ENCODE measurements at places on chromosomes 16 and 17.

DNA sequence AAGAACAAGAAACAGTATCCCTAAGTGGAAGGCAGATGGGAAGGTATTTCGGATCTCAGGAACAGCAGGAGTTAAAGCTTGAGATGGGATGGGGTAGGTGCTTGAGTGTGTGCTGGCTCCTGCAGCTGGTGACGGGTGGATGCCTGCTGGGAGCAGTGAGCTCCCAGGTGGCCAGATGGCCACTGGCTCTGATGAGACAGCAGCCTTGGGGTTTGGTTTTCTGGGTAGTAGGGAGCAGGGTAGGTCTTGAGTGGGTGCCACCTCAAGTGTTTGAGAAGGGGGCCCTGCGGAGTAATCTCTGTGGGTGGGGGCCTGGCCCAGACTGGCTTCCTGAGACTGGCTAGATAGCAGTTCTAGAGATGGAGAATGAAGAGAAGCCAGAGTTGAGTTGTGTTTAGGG lies 10.3 kb downstream of the EPN2 start:
- DNase-seq: no peak

- no peak for DNase-seq
Observed at GRCh38 chr16:54297154-54297553, 10.6 kb upstream of the IRX3 start.

GRCh38 chr16:65532258-65532657 lies 410.4 kb upstream of the CDH11 start:
- no peak for DNase-seq

GRCh38 chr16:29743827-29744531 lies 1.8 kb downstream of the C16orf54 start:
- DNase-seq: no peak

GRCh38 chr17:49333804-49334203 lies 28.2 kb downstream of the ZNF652 start:
- DNase-seq: no peak

- no peak for DNase-seq
Observed at GRCh38 chr16:77853161-77853560, 64.8 kb downstream of the VAT1L start.

DNA sequence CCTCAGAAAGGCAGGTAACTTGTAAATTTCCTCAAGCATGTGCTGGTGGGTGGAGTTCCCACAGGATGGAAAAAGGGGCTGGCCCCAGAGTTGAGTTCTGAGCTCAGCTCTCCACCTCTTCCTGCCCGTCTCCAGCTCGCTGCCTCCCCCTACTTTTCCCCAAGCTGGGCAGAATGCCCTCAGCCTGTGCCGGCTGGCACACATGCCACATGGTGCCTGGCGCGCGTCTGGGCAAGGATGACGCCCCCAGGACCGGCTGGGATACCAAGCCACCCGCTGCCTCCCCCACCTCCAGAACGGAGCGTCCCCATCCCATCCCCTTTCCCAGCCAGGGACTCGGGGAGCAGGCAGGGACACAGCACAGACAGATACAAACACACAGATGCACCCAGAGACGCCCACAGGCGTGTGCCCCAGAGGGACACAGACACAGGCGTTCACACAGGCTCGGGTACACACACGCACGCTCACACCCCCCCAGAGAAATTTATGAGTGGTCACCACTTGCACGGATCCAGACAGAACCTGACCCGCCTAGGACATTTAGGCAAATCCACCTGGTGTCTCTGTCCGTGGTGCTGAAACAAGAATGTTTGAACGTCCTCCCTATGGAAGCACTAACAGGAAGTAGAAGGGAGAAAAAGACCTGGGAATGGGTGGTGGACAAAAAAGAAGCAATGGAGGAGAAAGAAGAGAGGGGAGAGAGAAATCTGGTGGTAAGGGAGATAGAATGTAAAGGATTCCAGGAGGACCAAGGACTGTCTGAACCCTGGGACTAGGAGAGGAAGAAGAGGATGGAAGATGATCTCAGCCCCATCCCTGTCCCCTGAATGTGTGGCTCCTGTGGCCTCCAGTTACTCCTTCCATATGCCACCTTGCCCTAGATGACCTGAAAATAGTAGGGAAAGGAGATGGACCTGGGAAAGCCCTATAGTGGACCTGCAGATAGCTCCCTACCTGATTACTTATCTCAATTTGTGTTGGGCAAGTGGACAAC lies 15.5 kb downstream of the NEUROD2 start:
- DNase-seq: peak; percentile 78

DNA sequence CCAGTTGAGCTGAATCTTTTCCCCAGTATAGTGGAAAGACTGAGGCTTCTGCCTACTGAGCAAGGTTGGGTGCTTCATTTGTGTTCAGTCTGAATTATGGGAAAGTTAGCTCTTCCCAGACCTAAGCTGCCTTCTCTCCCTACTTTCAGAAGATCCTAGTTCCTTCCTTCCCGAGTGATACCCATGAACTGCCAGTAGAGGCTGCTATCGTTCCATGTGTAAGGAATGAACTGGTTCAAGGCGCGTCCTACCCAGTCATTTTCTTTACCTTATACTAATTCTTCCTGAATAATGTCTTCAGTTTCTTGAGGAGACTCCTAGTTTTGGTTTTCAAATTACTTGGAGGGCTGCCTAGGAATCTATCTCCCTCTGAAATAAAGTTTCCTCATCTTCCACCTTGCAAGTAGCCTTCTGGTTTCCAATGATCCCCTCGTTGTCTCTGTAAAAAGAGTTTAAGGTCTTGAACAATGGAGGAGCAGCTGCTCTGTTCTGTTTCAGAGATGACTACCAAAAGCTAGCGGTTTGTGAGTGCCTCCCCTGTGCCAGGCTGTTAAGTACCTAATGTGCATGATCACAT lies 934 bp upstream of the AOC2 start:
- peak; percentile 79 for DNase-seq

- DNase-seq: no peak
Observed at GRCh38 chr16:19717314-19717713, 713 bp downstream of the KNOP1 start.

GRCh38 chr17:41196068-41196467 lies 6.4 kb downstream of the KRTAP9-1 start:
- no peak for DNase-seq

GRCh38 chr17:2212400-2212981 lies 91.1 kb downstream of the SMG6 start:
- DNase-seq: no peak

DNA sequence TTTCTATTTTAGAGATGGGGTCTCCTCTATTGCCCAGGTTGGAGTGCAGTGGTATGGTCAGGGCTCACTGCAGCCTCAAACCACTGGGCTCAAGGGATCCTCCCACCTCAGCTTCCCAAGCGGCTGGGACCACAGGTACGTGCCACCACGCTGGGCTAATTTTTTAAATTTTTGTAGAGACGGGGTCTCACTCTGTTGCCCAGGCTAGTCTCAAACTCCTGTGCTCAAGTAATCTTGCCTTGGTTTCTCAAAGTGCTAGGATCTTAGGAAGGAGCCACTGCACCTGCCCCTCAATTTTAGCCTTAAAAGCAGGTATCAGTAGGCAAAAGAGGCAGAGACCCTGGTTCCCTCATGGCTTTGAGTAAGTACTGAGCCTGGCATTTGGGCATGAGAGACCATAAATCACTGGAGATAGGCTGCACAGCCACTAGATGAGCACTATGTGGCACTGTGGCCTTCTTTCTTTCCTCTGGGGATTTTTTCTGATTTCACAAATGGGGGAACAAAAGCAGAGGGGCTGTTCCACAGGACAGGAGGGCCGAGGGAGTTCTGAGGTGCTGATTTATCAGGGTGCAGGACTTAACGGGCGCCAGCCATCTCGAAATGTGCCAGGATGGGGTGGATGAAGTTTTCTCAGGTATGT lies 82.2 kb downstream of the PLXDC1 start:
- DNase-seq: peak; percentile 59

DNA sequence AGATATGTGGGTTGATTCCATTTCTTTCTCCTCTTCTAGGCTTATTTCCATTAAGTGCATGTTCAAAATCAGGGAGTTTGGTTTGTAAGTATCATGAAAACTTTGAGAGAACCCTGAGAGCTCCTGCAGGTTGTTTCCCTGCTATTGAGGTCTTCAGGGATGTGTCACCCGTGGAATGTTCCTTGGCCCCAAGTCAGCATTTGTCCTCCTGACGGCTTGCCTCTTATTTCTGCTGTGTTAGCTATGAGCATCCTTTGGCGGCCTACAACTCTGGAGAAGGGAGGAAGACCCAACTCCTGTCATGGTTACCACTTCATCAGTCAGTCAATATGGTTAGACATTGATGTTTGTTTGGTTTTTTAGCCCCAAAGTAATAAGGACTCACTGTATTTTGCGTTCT lies 180.8 kb downstream of the FTO start:
- no peak for DNase-seq

GRCh38 chr17:48499735-48500434 lies 30.9 kb downstream of the HOXB1 start:
- no peak for DNase-seq

GRCh38 chr17:8072341-8072728 lies 15.2 kb downstream of the ALOX12B start:
- no peak for DNase-seq

DNA sequence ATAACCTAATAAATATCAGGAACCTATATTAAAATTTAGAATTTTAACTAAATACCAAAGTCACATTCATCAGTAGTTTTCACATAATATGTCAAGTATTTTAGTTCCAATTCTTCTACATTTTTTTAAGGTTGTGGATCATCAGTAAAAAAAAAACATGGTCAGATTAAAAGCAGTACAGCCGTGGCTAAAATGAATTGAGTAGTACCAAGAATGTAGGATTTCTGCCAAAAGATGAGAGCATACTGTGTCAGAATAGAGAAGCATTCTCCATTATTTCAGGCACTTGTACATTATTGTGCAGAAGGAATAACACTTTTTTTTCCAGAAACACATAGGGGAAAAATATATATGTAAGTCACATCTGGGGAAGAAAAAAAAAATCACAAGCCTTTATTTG lies 1176.1 kb downstream of the CDH11 start:
- no peak for DNase-seq

DNA sequence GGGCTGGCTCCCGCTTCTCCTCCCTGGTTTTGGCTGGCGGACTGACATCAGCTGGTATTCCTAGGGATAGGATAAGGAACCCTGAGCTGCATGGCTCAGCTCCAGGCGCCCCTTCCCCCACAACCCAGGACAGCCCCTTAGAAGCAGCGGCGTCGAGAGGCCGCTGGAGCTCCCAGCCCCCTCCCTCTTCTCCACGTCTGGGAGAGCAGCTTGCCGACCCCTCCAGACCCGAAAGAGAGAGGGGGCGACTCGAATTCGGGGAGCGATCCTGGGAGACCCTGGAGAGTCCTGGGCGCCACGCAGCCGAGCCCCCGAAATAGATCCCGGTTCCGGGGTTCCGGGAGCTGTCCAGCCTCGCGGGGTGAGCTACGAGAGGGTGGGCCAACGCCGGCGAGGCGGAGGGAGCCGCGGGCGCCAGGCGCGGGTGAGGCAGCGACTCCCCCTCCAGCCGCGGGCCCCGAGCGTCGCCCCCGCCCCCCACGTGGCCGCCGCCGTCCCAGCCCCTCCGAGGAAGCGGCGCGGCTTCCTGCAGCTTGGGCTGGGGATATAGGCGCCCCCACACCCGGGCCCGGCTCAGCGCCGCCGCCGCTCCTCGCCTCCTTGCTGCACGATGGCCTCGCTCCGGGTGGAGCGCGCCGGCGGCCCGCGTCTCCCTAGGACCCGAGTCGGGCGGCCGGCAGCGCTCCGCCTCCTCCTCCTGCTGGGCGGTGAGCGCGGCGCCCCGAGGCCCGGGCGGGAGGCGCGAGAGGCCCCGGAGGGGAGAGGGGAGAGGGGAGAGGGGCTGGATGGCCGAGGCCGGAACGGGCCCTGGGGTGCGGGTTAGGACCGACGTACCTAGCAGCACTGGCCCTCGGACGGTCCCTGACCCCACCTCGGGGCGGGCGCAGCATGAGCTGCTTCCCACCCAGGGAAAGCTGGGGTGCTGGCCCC lies at the start of gene RAMP2:
Gene RAMP2 (plus strand): TSS at position 576 of the 930 bp plus-strand sequence. CDS start 35 bp downstream, at position 611.
- DNase-seq: no peak

DNA sequence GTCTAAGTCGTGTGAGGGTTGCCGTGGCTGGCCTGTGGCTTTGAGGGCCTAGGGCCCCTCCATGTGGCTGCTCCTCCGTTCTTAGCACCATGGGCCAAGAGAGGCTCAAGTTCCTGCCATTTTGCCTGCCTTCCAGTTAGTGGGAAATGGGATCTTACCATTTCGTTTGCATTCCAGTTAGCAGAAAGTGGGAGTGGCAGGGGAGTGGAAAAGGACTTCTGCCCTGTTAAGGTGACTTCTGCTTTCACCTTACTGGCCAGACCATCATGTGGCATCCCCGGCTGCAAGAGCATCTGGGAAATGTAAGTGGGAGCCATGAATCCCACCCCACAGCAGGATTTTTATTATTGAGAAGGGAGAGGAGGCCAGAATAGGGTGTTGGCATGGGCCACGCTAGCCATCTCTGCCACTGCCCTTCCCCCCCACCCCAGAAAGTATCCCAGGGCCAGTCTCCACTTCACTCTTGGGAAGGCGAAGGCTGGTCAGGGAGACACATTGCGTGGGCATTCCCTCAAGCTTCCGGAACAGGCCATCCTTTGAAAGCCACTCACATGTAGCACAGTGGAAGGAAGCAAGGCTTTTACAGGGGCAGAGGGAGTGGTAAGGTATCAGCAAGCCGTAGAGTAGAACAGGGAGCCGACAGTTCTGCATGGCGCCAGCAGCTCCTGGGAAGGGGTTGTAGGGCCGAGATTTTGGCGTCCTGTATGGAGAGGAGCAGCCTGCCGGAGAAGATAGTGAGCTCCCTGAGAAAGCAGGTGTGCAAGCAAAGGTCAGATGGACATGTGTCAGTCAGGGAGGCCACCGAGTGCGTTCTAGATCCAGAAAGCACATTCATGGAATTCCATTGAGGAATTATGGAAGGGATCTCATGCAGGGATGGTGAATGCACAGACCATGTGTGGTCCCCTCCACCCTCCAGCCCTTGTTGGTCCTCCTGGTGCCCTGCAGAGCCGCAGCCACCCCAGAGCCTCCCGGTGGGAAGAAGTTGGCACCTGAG lies 33.4 kb downstream of the CMIP start:
- no peak for DNase-seq

DNA sequence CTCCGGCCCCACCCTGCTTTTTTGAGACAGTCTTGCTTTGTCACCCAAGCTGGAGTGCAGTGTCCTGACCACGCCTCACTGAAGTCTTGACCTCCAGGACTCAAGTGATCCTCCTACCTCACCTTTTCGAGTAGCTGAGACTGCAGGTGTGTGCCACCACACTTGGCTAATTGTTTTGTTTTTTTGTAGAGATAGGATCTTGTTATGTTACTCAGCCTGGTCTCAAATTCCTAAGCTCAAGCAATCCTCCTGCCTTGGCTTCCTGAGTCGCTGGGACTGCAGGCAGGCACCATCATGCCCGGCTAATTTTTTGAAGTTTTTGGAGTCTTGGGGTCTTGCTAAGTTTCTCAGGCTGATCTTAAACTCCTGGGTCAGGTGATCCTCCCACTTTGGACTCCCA lies 206.7 kb downstream of the SHISA9 start:
- DNase-seq: no peak

GRCh38 chr17:21164216-21164615 lies 37.5 kb downstream of the DHRS7B start:
- DNase-seq: no peak

DNA sequence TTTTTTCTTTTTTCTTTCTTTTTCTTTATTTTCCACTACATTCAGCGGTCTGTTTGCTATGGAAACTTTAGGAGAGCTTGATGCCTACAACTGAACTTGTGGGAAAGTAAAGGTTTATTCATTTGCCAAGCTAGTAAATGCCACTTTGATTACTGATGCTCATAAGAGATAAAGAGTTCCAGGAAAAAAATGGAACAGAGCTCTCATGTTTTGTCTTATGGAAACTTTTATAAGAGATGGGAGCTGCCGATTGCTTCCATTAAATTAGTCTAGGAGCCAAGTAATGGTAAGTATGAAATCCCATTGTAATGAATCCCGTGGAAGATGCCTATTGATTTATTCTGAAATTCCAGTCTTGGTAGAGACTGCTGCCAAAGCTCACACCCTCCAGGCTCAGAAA lies 7.1 kb downstream of the ANKFN1 start:
- DNase-seq: no peak

Data from cerebellar cortex (tissue), 1 donor.